ENCODE measurements at places on chromosomes 12 and 14.

DNA sequence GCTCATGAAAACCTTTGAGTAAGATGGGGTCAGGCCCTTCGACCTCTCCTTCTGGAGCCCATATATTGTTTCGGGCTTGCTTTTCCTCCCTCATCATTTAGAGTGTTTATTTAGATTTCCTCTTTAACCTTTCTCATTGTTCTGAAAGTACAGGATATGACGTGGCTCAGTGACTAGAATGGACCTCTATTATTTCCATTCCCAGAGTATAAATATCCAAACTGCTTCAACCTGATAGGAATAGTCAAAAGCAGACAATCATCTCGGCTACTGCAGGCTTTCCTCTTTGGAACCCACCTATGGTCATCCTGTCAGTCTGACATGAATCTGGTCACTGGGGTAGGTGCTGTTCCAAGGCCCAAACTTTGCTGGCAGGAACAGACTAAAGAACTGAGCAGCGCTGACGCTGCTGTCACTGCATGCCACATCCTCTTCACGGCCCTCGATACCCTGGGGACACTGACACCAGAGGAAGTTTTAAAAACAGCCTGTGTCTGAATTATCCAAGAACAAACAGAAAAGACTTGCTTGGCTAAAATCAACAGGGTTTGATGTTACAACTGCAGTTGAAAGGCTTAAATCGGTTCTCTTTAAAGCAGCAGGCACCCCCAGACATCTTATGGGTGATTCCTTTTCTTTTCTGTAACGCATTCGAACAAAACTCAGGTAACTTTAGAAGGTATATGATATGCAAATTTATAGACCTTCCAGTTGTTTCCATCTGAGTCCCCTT lies 5.0 kb upstream of the DDX47 start:
- no peak for DNase-seq

DNA sequence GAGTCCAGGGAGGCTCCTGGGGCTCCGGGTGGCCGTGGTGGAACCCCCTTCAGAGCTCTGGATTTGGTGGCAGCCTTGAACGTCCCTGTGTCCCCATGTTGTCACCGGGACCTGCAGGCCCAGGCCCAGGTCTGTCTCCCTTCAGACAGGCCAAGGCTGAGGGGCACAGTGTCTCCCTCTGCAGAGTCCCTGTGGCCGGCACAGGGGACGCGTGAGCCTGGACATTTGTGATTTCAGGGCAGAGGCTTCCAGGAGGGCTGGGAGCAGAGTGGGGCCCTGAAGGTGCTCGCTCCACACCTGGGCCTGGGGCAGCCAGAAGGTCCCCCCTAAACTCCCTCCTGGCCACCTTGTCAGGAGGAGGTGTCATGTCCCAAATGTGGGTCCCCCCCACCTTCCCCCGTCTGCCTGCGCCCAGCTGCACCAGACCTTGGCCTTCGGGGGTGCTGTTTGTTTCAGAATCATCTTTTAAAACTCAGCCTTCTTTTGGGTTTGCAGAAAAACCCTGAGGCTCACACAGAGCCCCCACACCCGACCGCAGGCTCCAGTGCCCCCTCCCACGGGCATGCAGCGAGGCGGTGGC lies 47.6 kb downstream of the KIF26A start:
- DNase-seq: no peak

DNA sequence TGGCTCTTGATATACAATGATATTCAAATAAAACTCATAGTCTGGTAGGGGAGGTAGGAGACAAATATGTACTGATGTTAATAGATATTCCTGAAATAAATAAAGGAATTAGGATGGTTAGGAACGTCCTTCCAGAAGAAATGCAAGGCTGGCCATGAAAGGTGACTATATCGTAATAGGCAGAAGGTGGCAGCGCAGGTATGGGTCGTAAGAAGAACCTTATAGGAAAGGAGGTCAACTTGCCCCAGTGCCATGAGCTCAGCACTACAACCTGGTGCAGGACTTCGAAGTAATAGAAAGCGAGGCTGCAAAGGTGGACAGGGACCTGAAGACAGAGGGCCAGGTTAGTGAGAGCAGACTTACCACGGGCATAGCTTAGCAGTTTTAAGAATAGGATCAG lies 55.3 kb upstream of the FGD4 start:
- DNase-seq: no peak

DNA sequence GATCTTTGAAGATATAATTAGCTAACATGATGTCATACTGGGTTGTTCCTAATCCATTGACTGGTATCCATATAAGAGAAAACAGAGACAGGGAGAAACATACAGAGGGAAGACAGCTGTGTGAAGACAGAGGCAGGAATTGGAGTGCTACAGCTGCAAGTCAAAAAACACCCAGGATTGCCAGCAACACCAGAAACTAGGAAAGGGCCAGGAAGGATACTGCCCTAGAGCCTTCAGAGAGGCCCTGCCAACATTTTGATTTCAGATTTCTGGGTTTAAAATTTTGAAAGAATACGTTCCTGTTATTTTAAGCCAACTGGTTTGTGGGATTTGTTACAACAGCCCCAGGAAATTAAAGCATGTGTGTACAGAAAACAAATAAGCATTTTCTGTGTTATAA lies 473.7 kb upstream of the FLRT2 start:
- DNase-seq: no peak

DNA sequence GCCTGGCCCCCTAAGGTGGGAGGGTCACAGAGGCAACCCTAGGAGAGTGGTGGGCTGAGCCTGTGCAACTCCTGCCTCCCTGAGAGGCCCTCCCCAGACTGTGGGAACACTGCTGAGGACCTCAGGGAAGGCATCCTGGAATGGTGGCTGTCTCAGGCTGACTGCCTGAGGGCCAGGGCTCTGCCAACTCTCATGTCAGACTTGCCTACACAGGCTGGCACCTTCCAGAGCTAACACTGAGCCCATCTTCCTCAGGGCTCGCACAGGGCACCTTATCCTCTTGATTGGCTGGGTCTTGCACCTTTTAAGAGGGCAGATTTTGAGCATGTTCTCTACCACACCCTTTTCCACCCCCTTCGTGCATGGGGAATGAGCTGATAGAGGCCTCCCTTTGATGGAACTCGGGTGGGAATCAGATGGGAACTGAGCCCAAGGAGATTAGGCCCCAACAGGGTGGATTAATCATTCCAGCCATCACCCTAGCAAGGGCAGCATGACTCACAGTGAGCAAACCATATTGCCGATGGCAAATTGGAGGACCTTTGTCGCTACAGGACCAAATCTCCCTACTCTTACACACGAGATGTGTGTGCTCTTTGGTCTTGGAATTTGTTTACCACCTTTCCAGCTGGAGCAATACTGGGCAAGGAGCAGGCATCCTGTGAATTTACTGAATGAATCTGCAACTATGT lies 702.8 kb downstream of the VRK1 start:
- DNase-seq: no peak

- no peak for DNase-seq
These were observed 1.2 kb downstream of the MMP17 start for GRCh38 chr12:131829356-131829747.

GRCh38 chr14:22812744-22813143 lies 2.5 kb downstream of the SLC7A7 start:
- no peak for DNase-seq

GRCh38 chr14:97426776-97427175 lies 629.6 kb downstream of the VRK1 start:
- DNase-seq: no peak

DNA sequence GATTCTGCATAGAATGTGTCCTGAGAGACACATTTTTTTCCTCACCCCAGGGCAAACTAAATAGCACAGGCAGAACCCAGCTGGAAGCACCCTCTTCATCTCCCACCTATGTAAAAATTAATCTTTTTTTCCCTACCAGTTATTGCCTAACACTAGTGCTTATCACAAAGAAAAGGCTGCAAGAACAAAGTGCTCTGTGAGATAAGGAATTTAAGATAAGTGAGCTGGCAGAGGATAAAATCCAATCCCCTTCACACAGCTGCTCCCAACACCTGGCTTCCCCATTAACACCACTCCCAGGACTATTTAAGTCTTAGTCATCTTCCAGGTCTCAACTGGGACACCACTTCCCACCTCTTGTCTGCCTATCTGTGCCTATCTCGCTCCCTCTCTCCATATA lies 75.2 kb downstream of the TTC9 start:
- no peak for DNase-seq
